ENCODE measurements at places on chromosomes 7 and 10.

DNA sequence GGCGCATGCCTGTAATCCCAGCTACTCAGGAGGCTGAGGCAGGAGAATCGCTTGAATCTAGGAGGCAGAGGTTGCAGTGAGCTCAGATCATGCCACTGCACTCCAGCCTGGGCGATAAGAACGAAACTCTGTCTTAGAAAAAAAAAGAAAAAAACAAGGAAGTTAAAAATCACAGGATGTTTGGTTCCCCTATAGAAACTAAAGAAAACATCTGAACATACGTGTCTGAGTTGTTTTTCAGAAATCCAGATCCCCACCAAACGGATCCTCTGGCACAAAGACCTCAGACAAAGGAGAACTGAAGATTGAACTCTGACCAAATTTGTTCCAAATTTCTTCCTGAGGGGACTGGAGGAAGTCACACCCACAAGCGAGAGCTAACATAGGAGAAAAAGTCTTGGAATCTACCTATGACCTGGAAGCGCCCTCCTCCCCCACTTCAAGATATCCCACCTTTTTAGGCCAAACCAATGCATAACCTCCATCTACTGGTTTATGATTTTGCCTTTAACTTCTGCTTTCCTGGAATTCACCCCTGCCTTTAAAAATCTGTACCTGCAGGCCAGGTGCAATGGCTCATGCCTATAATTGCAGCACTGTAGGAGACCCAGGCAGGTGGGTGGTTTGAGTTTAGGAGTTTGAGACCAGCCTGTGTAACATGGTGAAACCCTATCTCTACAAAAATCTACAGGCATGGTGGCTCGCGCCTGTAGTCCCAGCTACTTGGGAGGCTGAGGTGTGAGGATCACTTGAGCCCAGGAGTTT is 19.7 kb upstream of the SIRT1 start:
- DNase-seq: no peak

GRCh38 chr10:58028597-58029366 is 238.9 kb downstream of the IPMK start:
- peak; percentile 8 for DNase-seq

DNA sequence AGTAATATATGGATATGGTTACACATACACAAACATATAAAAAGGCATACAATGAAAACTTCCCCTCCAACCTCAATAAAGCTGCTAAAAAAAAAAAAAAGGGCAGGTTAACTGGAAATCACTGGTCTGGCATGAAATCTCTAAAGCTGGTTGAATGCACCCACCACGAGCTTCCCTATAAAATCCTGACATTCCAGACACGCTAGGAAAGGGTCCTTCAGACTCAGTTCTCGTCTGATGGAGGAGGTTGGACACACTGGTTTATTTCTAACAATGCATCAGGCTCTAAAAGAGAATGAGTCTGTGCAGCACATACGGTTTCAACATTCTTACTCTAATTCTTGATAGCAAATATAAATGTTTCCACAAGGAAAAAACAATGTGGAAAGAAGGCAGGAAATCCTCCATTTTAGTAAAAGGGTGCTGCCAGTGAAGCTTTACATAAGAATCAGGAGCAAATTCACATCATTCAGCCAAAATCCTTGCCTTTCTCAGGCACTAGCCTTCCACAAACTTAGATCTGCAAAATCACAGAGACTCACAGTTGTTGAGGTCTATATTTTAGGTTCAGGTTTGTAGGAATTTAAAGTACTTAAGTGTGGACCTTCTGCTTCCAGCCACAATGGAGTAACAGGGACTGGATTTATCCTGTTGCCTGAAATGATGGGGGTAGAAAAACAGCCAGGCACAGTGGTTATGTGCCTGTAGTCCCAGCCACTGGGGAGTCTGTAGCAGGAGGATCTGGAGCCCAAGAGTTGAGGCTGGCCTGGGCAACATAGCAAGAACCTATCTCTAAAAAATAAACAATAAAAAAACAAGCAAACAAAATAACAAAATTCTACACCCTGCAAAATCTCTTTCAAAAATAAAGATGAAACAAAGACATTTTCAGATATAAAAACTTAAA is 73.5 kb downstream of the CYTH3 start:
- DNase-seq: no peak

DNA sequence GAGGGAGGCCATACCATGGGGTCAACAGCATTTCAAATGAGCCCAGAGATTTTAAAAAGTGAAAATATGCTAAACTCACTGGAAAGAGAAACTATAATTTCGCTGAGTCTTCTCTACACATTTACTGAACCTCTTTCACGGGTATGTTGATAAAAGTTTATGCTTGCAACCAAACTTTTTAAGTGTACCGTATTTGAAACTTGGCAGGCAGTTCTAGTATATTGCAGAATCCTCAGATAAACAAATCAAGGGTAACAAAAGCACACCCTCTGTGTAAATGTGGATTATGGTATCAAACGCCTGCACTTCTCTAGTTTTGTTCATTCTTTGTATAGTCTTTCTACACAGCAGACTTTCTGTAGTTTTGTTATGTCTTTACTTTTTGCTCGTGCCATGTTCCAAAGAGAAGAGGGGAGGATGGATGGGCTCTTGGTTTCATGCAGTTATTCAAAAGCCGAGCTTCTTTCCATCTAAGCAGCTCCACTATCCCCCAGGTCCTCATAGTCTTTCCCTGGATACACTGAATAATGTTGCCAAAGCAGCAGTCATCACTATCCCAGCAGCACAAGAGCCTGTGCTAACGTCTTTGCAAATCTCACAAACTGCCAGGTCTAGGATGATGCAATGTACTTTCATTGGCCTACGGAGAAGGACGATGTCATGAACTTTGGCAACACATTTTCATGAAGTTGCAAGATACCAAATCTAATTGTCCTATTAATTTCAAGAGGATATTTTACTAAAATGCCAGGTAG is 131.2 kb downstream of the MPP7 start:
- no peak for DNase-seq

GRCh38 chr7:28862595-28863272 is 95.4 kb downstream of the TRIL start:
- DNase-seq: no peak

- no peak for DNase-seq
Observed at GRCh38 chr10:35789996-35790395, 147.9 kb upstream of the FZD8 start.

DNA sequence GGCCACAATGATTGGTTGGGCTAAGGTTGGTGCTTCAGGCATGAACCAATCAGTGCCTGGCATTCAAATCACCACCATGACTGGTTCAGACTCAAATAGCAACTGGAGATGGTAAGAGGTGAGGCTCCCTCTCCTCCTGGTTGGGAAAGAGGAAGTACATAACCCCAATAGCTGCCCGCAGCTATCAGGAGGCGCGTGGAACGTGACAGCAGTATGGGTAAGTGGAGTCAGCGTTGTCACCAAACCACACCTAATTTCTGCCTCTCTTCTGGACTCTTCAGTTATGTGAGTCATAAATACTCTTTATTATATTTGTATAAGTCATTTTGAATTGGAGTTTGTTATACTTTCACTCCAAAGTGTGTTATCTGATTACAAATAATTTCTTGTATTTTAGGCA is 17.9 kb upstream of the ITGA8 start:
- no peak for DNase-seq

DNA sequence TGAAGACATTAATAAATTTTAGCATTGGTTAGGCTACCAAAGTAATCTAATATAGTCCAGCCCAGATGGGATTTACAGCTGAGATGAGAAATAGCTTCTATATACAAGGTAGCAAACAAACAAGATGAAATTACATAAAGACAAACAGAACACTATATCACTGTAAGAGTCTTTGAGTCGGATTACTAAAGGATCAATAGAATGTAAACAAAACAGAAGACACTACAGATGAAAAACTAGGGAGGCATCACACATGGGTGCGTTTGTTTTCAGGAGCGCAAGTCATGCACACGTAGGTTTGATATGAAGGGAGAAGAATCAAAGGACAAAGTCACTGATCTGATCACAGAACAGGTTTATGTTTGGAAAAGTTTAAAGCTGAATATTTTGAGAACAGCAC is 26.5 kb downstream of the MPP7 start:
- no peak for DNase-seq

DNA sequence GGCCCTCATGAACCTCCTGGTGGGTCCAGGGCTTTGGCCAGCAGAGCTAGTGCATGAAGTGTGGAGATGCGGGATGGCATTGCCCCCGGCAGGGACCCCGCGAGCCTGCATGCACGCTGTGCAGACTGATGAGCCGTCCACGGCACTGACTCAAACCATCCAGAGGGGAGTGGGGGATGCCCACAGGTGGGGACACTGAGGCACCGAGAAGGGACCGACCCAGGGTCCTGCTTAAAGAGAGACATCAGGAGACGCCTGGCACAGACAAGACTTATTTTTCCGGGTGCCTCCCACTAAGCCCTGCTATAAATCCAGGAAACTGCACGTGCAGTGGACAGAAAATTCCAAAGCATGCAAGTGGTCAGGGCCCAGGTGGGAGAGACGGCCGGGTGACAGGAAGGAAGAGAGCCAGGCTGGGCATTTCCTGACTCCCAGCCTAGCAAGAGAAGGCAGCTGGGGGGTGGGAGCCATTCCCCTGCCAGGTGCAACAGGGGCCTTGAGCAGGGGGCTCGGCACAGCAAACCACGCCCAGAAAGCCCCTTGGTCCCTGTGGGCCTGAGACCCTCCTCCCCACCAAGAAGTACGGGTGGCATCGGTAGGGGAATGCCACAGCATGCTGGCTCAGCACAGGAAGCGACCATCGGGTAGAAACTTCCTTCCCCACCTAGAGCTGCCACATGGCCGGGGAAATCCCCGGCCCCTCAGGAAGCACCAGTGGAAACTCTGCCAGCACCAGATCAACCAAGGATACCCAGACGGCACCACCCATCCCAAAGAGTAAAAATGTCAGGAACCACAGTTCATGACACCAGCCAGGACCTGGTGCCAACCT is 91.5 kb downstream of the FOXL3 start:
- DNase-seq: no peak

- no peak for DNase-seq
Observed at GRCh38 chr7:110003827-110004226, 1087.1 kb upstream of the LRRN3 start.

- no peak for DNase-seq
Observed at GRCh38 chr7:155269766-155270585, 27.7 kb upstream of the INSIG1 start.

DNA sequence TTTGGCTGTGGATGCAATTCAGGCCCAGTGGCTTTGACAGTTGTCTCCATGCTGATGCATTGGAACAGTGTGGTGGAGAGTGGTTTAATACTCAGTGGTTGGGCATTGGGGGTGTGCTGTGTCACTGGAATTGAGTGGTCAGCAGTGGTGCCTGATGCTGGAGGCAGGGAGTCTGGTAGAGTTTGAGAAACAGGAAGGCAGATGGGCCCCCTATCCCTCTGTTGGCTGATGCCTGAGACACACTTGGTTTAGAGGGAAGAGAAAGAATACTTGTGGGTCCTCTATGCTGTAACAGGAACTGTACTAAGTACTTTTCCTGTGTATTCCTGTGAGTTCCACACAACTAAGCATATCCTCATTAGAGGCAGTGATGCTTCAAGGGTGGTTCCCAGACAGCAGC is 55.4 kb downstream of the EEPD1 start:
- DNase-seq: no peak

DNA sequence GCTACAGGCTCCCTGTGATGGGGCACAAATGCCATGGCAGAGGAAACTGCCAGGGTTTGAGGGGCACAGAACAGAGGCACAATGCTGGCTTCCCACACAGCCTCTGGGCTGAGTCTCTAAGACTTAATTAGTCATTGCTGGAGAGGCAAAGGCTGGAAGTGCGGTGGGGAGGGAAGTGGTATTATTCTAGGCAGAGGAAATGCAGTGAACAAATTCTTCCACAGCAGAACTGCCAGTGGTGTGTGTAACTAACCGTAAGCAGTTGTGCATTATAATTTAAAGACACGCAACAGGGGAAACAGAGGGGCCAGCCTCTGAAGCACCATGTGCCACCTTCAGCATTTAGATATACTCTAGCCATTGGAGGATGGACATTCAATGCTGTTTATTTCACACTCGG is 12.8 kb downstream of the ICA1 start:
- no peak for DNase-seq

DNA sequence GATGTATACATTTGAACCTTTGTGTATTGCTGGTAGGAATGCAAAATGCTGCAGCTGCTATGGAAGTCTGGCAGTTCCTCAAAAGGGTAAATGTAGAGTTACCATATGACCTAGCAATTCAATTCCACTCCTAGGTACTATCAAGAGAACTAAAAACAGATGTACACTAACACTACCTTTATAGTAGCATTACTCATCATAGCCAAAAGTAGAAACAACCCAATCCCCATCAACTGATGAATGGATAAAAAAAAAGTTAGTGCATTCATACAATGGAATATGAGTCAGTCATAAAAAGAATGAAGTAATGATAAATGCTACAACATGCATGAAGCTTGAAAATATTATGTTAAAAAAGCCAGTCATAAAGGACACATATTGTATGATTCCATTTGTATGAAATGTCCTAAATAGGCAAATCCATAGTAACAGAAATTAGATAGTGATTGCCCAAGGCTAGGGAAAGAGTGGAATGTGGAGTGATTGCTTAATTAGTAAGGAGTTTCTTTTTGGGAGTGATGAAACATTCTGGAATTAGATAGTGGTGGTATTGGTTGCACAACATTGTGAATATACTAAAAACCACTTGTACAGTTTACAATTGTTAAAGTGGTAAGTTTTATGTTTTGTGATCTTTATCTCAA is 96.4 kb upstream of the AOAH start:
- DNase-seq: no peak

- DNase-seq: no peak
Observed at GRCh38 chr7:96203786-96204185, 118.1 kb downstream of the SLC25A13 start.
